ENCODE measurements at places on chromosomes 1 and 21. TPM values are rescaled to one million over a fixed set of nuclear protein-coding genes. Genes with fewer than 3 reads are reported as not detected.

DNA sequence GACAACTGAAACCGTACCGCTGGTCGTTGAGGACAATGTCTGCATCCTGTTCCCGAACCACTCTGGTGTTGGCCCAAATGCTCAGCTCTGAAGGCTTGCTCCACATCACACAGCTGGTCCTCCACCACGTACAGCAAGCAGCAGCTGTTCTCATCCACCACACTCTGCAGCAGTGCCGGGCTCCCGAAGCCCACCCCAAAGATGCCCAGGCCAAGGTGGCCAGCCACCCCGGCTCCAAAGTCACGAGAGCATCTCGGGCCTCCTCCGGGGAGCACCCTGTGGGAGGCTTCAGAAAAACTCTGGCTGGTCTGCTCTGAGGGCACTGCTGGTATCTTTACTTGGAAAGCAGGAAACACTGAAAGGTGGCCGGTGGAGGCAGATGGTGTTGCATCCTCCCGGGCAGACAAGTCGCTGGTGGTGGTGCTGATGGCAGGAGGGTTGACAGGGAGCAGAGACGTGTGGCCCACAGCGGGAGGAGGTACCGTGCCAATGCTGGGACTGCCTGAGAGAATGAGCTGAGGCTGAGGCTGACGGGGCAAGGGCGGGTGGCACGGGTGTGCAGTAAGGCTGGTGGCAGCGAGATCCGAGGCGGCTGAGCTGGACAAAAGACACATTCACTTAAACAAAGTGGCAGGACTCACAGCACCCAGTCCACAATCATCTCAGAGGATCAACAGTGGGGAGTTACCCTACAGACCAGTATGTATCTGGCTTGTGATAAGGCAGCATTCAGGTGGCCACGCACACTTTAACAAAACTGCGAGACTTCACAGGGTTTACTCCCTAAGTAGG is 6.5 kb upstream of the CCDC27 start:
- DNase-seq = no peak

GRCh38 chr1:232403017-232403714 is 226.8 kb downstream of the SIPA1L2 start:
- no peak for DNase-seq

GRCh38 chr1:163796394-163796821 is 474.7 kb downstream of the NUF2 start:
- no peak for DNase-seq

DNA sequence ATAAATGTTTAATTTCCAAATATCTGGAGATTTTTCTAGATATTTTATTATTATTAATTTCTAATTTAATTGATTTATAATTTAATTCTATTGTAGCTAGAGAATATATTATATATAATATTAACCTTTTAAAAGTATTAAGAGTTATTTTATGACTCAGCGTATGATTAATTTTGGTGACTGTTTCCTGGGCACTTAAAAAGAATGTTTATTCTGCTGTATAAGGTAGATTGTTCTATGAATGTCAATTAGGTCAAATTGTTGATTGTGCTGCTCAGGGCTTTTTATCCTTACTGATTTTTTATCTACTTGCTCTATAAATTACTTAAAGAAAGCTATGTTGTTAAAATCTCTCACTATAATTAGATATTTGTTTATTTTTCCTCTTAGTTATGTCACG is 20.1 kb upstream of the GJA8 start:
- no peak for DNase-seq

DNA sequence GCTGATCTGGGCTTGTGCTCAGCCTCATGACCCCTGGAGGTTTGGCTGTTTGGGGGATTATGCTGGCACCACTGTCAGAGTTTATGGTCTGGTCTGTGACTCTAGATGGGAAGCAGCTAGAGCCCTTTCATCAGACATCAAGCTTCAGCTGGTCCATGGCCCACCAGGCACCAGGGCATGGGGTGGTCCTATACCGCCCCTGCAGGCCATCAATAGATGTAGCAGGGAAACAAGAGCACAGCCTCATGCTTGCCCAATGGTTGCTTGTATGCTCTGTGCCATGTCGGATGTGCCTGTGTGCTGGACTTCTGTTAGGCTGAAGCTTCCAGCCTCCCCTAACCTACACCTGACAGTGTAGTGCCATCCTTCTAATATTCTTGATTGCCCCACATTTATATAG is 71.1 kb upstream of the CD34 start:
- no peak for DNase-seq

- no peak for DNase-seq
Observed at GRCh38 chr1:205285381-205286101, 36.0 kb downstream of the NUAK2 start.

GRCh38 chr1:115545096-115545720 is 96.6 kb upstream of the VANGL1 start:
- no peak for DNase-seq

GRCh38 chr1:118866330-118866729 is 121.8 kb downstream of the TBX15 start:
- no peak for DNase-seq

GRCh38 chr1:248783367-248783766 is 27.8 kb upstream of the LYPD8 start:
- DNase-seq = no peak

DNA sequence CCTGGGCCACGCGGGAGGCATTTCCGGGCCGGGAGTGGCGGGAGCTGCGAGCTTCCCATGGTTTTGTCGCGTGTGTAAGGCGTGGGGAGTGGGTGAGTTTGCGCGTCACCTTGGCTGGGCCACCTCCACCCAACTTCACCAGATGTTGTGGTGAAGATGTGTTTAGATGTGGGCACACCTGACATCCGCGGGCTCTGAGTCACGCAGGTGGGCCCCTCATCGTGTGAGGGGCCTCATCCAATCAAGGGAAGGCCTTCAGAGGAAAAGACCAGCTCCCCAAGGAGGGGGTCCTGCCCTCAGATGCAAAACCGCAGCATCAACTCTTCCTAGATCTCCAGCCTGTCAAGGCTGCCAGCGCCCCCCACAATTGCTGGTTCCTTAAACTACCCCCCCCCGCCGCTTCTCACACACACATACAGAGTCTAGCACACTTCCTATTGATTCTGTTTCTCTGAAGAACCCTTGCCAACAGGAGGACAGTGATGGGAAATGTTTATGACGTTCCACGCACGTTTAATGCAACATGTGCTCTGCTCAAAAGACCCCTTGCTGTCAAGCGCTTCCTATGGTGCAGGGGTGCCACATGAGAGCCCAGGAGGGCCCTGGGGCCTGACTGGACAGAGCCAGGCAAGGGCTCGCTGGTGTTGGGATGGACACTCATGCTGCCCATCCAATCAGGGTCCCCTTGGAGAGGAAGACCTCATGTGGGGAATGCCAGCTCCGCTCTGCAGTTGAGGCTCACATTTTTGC is 11.9 kb downstream of the ACTRT2 start:
- DNase-seq = no peak

DNA sequence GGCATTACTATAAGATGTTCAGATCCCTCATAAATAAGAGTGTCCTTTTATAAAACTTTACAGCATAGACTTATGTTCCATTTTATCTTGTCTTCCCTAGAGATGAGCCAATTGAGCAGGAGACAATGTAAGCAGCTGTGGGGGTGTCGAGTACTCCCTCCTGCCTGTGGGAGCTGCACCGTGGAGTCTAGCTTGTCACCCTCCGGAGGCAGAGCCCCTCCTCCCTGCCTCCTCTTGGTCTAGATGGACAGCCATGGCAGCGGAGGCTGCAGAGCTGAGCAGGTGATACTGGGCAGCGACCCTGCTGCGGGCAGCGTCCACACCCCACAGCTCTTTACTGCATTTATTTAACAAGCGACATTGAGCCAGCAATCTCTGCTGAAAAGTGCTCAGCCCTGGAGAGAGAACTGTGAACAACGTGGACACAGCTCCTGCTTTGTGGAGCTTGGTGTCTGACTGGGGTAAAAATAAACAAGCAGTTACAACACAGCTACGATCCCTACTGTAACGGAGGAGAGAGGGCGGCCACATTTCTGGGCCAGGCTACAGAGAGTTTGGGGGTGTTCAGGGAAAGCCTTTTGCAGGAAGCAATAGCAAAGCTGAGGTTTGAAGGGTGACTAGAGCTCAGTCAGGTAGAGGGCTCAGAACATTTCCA is 12.8 kb upstream of the KIF21B start:
- DNase-seq = no peak

DNA sequence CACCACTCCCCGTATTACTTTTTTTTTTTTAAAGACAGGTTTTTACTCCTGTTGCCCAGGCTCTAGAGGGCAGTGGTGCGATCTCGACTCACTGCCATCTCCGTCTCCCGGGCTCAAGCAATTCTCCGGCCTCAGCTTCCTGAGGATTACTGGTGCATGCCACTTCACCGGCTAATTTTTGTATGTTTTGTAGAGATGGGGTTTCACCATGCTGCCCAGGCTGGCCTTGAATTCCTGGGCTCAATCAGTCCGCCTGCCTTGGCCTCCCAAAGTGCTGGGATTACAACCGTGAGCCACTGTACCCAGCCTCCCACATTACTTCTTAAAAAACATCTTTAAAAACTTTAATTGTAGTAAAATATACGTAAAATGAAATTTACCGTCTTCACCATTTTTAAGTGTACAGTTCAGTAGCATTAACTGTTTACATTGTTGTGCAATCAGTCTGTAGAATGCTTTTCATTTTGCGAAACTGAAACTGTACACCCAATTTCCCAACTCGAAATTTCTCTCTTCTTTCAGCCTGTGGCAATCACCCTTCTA is 77.0 kb downstream of the ZMYM4 start:
- no peak for DNase-seq

- no peak for DNase-seq
Observed at GRCh38 chr1:36419569-36419968, 21.9 kb upstream of the LSM10 start.

GRCh38 chr1:182260516-182260915 is 131.1 kb downstream of the GLUL start:
- DNase-seq = no peak

DNA sequence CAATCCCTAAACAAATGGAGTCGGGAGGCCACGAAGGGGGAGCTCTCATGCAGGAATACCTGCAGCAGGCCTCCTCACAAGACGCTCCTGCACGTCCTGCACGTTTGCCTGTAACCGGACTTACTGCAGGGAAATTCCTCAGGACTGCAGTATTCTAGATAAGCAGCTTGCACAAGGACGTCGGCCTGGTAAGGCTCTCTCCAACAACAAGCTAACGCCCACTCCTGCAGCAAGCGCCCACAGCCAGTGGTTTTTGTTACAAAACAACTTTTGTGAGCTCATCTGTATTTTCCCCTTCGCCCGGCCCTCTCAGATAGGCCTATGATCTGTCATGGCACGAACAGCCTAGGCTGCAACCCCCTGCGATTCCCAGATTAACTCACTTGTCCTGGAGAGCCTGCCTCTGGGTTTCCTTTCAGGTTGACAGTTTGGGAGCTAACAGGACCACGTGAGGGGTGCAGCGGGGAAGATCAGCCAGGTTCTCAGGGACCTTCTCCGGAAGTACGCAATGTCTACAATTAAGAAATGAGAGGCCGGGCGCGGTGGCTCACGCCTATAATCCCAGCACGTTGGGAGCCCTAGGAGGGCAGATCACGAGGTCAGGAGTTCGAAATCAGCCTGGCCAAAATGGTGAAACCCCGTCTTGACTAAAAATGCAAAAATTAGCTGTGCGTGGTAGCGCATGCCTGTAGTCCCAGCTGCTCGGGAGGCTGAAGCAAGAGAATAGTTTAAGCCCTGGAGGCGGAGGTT is 921 bp upstream of the MIB2 start:
- no peak for DNase-seq

- no peak for DNase-seq
Observed at GRCh38 chr1:230028602-230029223, 38.3 kb upstream of the GALNT2 start.

DNA sequence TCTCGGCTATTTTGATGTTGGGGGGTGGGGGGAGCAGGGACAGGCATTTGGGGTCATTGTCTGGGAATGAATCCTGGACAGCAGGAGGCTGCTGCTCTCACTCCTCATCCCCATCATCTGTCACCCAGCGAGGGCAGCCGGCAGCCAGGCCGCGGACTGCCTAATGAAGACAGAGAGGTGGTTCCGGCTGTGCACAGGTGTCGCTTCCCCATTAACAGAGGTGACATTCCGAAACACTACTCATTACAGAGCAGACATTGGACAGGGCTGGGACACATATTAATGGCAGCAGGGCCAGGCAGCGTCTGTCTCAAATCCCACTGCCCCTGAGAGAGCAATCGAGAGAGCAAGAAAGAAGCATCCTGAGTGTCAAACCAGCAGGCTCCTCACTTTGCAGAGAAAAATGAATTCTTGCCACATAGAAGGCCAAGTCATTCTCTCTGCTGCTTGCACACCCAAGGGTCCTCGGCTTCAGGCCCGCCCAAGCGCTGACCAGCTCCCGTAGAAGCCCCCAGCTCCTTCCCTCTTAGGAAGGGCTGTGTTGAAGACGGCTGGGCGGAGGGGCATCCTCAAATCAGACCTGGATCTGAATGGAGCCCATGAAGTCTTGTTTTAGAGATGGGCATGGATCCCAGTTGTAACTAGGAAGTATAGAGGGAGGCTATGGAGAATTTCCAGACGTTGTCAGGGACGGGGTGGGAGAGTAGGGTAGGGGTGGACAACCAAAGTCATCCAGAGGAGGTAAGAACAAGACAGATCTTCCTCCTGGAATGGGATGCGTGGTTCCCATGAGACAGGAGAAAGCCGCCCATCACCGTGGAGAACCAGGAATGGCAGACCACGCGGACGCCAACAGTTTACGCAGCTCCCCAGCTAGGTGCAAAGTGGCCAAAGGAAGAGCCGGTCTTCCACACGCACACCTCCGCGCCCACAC is 8.2 kb upstream of the LEMD1 start:
- DNase-seq = no peak

- DNase-seq = no peak
Observed at GRCh38 chr1:185059950-185060571, 14.7 kb downstream of the RNF2 start.

DNA sequence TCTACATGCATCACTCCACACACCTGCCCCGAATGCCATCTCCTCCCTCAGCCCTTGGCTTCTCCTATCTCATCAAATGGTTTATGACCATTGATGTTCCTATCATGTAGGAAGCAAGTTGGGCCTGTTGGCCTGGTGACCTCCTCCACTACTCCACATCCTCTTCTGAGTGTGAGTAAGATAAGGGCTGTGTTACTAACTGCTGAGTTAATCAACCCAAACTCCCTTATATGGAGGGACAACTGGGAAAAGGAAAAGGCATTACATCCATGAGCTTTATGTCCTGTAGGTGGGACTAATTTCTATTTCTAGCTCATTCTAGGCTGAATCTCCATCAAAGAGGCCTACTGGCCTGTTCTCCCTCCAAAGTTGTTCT is 57.6 kb downstream of the WLS start:
- DNase-seq = no peak

- no peak for DNase-seq
Observed at GRCh38 chr1:119093721-119094120, 46.7 kb downstream of the WARS2 start.

GRCh38 chr1:229047161-229047839 is 223.6 kb upstream of the RAB4A start:
- DNase-seq = no peak

SPRR2B gene
- polyA plus RNA-seq = not detected

LRRC53 gene
- polyA plus RNA-seq = not detected

CFHR5 gene
- polyA plus RNA-seq = not detected

PPIAL4G gene
- not detected for polyA plus RNA-seq

CNR2 gene
- polyA plus RNA-seq = not detected

MROH9 gene
- 0.04 TPM for polyA plus RNA-seq

TNFRSF8 gene
- 0.09 TPM for polyA plus RNA-seq

RHD gene
- not detected for polyA plus RNA-seq

CA6 gene
- polyA plus RNA-seq = not detected

SPATA46 gene
- polyA plus RNA-seq = not detected

FOXD2 gene
- 0.05 TPM for polyA plus RNA-seq

Data from keratinocyte (primary cell).